IMR-90 (cell line): ENCODE measurements at places on chromosomes 7 and 10. TPM values are rescaled to one million over a fixed set of nuclear protein-coding genes. Genes with fewer than 3 reads are reported as not detected.

FOXP2 gene
- polyA plus RNA-seq: 0.89 and 1.4 TPM in 2 replicates

CTNNA3 gene
- polyA plus RNA-seq: 0.19 TPM in 1 of 2 replicates, not detected in the other

MLXIPL gene
- not detected in 2 replicates for polyA plus RNA-seq

DNA sequence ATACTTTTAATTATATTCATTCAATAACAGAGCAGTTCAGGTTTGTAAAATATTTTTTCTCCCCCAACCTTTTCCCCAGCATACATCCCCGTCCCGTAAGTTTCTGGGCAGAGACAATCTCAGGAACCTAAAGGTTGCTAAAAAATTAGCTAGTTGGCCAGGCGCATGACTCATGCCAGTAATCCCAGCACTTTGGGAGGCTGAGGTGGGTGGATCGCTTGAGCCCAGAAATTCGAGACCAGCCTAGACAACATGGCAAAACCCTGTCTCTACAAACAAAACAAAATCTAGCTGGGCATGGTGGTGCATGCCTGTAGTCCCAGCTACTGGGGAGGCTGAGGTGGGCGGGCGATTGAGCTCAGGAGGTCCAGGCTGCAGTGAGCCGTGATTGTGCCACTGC lies 40.2 kb downstream of the TCF7L2 start:
- DNase-seq: no peak

SLC39A12 gene
- polyA plus RNA-seq: not detected in 2 replicates

GRCh38 chr10:80283119-80283518 lies 6.3 kb downstream of the MAT1A start:
- no peak for DNase-seq

PPP1R17 gene
- polyA plus RNA-seq: not detected in 2 replicates

DNA sequence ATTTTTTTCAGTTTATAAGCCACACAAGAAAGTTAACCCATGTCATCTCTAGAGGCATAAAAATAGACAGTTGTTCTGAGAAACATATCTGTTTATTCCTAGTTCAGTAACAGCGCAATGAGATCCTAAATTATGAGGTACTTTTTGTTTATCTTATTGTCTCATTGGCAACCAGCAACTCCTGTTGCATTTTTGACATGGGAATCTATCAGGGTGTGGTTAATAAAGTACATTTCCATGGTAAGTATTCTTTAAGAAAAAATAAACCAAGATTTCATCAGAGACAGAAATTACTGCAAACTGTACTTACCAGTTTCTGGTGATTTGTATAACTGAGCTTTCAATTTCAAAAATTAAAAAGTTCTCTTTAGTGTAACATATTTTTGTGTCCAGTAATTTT lies 9.0 kb downstream of the FAS start:
- DNase-seq: peak; percentile 26

C10orf62 gene
- not detected in 2 replicates for polyA plus RNA-seq

SCIN gene
- 0.05 TPM in 1 of 2 replicates, not detected in the other for polyA plus RNA-seq

- no peak for DNase-seq
These were observed 128.4 kb downstream of the DNAJB6 start for GRCh38 chr7:157464971-157465886.

GRCh38 chr7:40658729-40659128 lies 523.9 kb downstream of the SUGCT start:
- peak; percentile 57 for DNase-seq

- DNase-seq: no peak
These were observed 4.4 kb downstream of the SHTN1 start for GRCh38 chr10:117000580-117000979.

GRCh38 chr10:75294518-75294865 lies 58.7 kb upstream of the COMTD1 start:
- DNase-seq: no peak

DNA sequence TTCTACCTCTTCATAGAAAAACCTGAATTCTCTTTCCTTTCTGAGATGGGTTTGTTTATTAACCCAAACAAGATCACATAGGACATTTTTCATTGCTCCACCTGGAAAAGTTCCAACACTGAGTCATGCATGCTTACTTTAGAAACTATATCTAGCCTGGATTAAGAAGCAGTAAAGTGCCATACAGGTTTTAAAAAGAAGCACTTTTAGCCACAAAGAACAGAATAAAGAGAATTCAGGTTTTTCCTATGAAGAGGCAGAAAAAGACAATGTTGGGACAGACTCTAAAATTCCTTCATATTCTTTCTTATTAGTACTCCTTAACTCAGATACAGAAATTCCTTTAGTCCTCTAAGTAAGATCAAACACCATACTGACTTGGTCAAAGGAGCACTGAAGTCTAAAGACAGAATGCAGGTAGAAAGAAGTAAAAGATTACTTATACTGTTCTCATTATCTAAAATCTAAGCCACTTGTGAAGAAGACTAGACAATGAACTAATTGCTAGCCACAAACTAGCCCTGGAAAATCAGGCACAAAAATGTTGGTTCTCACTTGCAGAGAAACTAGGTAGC lies 241.3 kb downstream of the ANK3 start:
- peak; percentile 84 for DNase-seq

RASA4B gene
- polyA plus RNA-seq: 7.7 and 9.3 TPM in 2 replicates

CPA2 gene
- polyA plus RNA-seq: 0.05 TPM in 1 of 2 replicates, not detected in the other

GIMAP8 gene
- polyA plus RNA-seq: not detected in 2 replicates

IPMK gene
- 0.69 and 0.89 TPM in 2 replicates for polyA plus RNA-seq

- DNase-seq: no peak
These were observed 37.2 kb upstream of the ACSL5 start for GRCh38 chr10:112336556-112337201.

DNA sequence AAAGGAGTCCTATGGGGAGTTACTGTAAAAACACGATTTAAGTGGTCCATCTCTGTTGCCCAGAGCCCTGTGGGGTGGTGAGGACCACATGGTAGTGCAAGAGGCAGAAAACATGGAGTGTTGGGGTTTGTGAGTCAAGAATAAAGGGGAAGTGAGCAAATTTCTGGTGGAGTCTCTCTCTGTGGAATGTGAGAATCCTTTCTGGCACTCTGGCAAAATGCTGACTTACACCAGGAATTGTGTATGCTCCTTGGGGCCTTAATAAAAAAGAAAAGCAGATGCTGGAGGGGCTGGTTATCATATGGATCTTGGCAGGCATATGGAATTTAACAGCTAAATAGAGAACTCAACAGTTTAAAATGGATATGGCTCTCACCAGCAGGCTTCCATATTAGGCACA lies 486.0 kb downstream of the TNS3 start:
- peak; percentile 28 for DNase-seq
